CD4-positive, alpha-beta memory T cell (primary cell): ENCODE measurements at places on chromosomes 7 and 10. TPM values are rescaled to one million over a fixed set of nuclear protein-coding genes. Genes with fewer than 3 reads are reported as not detected.

GRCh38 chr7:152862006-152862405 lies 102.5 kb downstream of the ACTR3B start:
- no peak overlapping the region for H3K4me3 ChIP-seq
- H3K27me3 ChIP-seq, result no peaks in the 10 kb centered on the region
- DNase-seq, result no peak
- no peak overlapping the region for H3K27ac ChIP-seq
- H3K36me3 ChIP-seq, result no peaks in the 10 kb centered on the region

GRCh38 chr10:3108575-3109105 lies 41.3 kb downstream of the PFKP start:
- H3K36me3 ChIP-seq, result peaks cover 76% of the 10 kb centered on the region
- H3K4me3 ChIP-seq, result no peak overlapping the region
- H3K4me1 ChIP-seq, result no peaks in the 10 kb centered on the region
- no peak overlapping the region for H3K27ac ChIP-seq
- H3K27me3 ChIP-seq, result no peaks in the 10 kb centered on the region
- DNase-seq, result no peak

DNA sequence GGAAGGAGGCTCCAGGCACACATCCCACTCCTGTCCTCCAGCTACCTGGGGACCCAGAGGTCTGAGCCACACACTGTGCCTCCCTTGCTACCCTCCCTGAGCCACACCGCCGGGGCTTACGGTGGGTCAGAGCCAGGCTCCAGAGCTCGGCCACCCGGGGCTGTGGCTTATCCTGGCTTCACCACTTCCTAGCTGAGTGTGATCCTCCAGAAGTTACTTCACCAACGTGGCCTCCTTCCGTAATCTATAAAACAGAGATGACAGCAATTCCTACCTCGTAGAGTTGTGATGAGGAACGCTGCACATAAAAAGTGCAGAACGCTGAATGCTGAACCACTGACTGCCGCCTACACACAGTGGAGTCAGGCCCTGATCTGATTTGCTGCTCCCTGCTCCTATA lies 285.0 kb downstream of the PRPF18 start:
- no peaks in the 10 kb centered on the region for H3K4me1 ChIP-seq
- H3K36me3 ChIP-seq, result no peaks in the 10 kb centered on the region
- no peak overlapping the region for H3K4me3 ChIP-seq
- H3K27ac ChIP-seq, result no peak overlapping the region
- no peak for DNase-seq
- no peaks in the 10 kb centered on the region for H3K27me3 ChIP-seq

DNA sequence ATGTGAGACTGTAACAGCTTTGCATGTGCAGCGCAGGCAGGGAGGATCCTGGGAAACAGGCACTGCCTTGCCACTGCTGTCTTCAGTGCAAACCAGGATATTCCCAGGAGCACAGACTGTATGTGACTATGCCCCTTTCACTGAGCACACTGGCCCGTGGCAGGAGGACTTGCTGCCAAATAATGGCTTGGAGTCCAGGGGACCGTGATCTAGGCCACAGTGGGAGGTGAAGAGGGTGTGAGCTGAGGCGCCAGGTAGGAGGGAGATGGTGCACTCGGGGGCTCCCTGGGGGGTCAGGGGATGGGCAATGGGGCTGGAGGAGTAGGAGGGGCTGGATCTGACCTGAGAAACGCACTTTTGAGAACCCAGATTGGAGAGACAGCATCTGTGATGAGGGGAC lies 193.4 kb upstream of the ZNF32 start:
- no peak overlapping the region for H3K4me3 ChIP-seq
- H3K4me1 ChIP-seq, result peaks cover 11% of the 10 kb centered on the region
- DNase-seq, result no peak
- H3K36me3 ChIP-seq, result no peaks in the 10 kb centered on the region
- H3K27me3 ChIP-seq, result no peaks in the 10 kb centered on the region

GRCh38 chr7:21253740-21254687 lies 173.9 kb upstream of the SP4 start:
- peak; percentile 28 for DNase-seq
- H3K4me3 ChIP-seq, result no peak overlapping the region
- no peaks in the 10 kb centered on the region for H3K36me3 ChIP-seq
- no peak overlapping the region for H3K27ac ChIP-seq

- no peaks in the 10 kb centered on the region for H3K4me1 ChIP-seq
- H3K27me3 ChIP-seq, result no peaks in the 10 kb centered on the region
- no peaks in the 10 kb centered on the region for H3K36me3 ChIP-seq
- no peak for DNase-seq
- no peak overlapping the region for H3K27ac ChIP-seq
These were observed 268.3 kb downstream of the CACNA2D1 start for GRCh38 chr7:82175319-82175718.

DNA sequence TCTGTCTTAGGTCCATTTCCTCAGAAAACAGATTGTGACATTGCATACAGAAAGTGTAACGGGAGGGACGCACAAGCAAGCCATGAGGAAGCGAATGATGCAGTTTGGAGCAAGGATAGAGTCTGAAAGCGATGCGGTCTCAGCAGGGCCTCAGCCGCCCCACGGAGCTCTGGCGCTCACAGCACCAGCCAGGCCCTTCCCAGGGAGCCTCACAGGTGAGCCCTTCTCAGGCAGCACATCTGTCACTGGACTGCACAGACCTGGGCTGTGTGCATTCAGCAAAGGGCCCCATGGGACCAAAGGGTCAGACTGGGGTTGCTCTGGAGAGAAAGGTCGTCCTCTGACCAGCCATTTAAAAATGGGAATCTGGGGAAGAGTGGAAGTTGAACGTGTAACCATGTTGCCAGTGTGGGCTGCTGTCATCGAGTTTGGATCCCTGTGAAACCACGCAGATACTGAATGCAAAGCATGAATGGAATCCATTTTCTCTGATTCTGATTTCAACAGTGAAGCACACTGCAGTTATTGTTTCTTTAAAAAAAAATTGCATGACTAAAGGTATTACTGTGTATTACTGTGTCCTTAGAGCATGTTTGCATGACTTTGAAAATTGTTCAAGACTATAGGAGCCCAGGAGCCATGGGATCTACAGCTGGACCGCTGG lies 350.0 kb upstream of the AKR1E2 start:
- H3K27me3 ChIP-seq, result no peaks in the 10 kb centered on the region
- H3K27ac ChIP-seq, result no peak overlapping the region
- H3K4me1 ChIP-seq, result peaks cover 8% of the 10 kb centered on the region
- H3K4me3 ChIP-seq, result no peak overlapping the region
- no peak for DNase-seq

DNA sequence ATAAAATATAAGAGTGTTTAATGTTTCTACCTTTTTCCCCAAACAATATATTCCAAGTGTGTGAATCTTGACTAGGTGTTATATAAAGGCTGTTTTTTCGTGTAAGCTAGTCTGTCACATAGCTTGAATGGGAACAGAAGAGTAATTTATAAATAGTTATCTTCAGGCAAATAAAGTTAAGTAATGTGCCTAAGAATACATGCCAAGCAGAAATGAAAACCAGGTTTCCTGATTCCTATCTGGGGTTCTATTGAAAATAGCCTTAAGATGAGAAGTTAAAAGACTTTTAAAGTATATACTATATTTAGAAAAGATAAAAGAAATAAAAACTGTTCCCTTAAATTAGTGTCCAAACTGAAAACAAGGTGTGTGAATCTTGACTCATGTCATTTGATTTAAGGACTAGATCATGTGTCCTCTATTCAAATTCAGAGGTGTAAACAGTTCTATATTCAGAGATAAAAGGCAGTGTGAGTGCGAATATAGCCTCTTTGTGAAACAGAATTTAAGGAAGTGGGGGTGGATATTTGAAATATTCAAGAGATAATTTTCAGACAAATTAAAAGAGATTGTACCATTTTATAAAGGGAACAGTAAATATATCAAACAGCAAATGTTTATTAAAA lies 247.5 kb downstream of the THSD7A start:
- no peak for DNase-seq
- no peak overlapping the region for H3K27ac ChIP-seq
- H3K36me3 ChIP-seq, result no peaks in the 10 kb centered on the region
- no peaks in the 10 kb centered on the region for H3K27me3 ChIP-seq
- no peaks in the 10 kb centered on the region for H3K4me1 ChIP-seq

DNA sequence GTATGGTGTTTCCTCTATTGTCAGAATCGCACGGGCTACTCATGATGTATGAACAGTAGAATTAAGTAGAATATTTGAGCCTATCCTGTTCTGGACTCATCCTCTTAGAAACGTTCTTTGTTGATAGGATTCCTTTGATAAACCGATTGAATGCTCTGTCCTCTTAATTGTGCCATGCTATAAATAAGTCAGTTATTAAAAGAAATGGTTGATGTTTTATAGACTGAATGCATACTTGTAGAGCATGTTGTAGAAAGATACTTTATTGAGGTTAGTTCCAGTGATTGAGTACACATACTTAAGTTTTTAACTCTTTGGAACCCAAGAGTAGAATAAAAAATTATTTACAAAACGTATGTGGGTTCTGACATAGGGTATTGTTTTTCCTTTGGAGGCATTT lies 54.9 kb upstream of the HBP1 start:
- H3K36me3 ChIP-seq, result no peaks in the 10 kb centered on the region
- H3K27me3 ChIP-seq, result no peaks in the 10 kb centered on the region
- no peak overlapping the region for H3K4me3 ChIP-seq
- no peaks in the 10 kb centered on the region for H3K4me1 ChIP-seq

GRCh38 chr7:30430276-30430675 lies 48.3 kb downstream of the NOD1 start:
- H3K27ac ChIP-seq, result no peak overlapping the region
- peaks cover 11% of the 10 kb centered on the region for H3K36me3 ChIP-seq
- H3K4me3 ChIP-seq, result no peak overlapping the region
- H3K27me3 ChIP-seq, result no peaks in the 10 kb centered on the region
- DNase-seq, result no peak

DNA sequence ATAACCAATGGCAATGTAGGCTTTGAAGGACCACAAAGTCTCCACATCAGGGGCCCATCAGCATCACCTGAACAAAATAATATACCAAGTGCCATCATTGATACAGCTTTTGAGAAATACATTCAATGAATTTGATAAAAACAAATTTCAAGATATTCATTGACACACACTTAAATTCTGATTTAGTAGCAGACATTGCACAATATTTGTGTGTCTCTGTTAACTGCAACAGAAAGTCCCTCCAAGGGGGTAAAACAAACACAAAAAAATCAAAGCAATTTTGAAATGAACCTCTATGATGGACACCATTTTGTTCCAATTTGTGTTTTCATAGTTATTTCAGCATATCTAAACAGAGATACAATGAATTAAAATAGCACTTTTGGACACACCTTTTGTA lies 86.8 kb upstream of the RSU1 start:
- no peaks in the 10 kb centered on the region for H3K36me3 ChIP-seq
- no peak overlapping the region for H3K4me3 ChIP-seq
- peaks cover 4% of the 10 kb centered on the region for H3K4me1 ChIP-seq
- no peaks in the 10 kb centered on the region for H3K27me3 ChIP-seq

GRCh38 chr7:7304705-7305450 lies 122.5 kb downstream of the C1GALT1 start:
- H3K4me1 ChIP-seq, result no peaks in the 10 kb centered on the region
- no peak for DNase-seq
- H3K27ac ChIP-seq, result no peak overlapping the region
- no peaks in the 10 kb centered on the region for H3K27me3 ChIP-seq
- H3K36me3 ChIP-seq, result no peaks in the 10 kb centered on the region
- no peak overlapping the region for H3K4me3 ChIP-seq

GRCh38 chr7:48887500-48887899 lies 36.8 kb upstream of the CDC14C start:
- no peak for DNase-seq
- no peaks in the 10 kb centered on the region for H3K27me3 ChIP-seq
- no peaks in the 10 kb centered on the region for H3K36me3 ChIP-seq
- H3K4me1 ChIP-seq, result no peaks in the 10 kb centered on the region

DNA sequence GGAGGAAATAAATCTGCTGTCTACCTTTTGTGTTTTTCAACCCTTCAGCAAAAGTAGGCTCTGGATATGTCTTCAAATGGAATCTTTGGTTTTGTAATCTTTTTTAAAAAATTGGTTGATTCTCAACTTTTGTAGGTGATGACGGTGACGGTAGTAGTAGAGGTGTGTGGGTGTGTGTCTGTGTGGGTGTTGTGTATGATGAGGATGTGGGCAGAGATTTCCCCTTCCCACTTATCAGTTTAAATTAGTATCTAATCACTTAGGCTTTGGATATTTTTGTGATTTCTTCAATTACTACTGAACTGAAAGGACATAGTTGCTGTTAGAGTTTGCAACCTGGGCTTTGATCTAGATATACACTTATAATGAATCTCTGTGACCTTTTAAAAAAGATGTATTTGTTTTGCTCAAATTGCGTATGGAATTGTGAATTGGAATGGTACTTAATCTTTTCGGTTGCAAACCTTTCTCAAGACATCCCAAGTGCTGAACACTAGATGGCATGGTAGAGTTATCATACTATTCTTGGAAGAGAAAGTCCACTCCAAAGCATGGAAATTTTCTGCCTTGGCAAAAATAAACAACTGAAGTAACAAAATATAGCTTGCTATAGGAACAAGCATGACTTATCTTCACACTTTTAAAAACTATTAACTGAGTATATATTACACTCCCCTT lies 51.9 kb upstream of the A1CF start:
- no peaks in the 10 kb centered on the region for H3K36me3 ChIP-seq
- H3K27ac ChIP-seq, result no peak overlapping the region
- DNase-seq, result no peak
- no peaks in the 10 kb centered on the region for H3K4me1 ChIP-seq
- H3K4me3 ChIP-seq, result no peak overlapping the region

DNA sequence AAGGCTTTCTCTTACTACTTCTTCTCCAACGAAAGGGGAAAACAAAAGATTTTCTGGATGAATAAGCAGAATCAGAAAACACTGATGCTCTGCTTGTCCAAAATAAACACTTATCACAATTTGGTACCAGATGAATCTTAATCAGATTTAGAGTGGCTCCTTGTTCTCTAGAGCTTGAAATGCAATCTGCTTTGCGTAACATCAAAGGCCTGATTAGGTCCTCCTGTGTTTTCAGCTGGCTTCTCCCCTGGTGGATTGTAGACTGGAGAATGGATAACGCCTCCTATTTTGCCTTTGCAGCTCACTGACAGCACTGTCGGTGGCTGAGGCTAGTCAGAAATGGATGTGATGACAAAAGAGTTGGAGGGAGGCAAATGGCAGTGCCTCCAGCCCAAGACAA lies 91.2 kb downstream of the FAM13C start:
- H3K27ac ChIP-seq, result no peak overlapping the region
- DNase-seq, result no peak
- H3K4me3 ChIP-seq, result no peak overlapping the region
- no peaks in the 10 kb centered on the region for H3K27me3 ChIP-seq

GRCh38 chr10:83142074-83142563 lies 997.2 kb upstream of the GHITM start:
- H3K27me3 ChIP-seq, result no peaks in the 10 kb centered on the region
- no peak overlapping the region for H3K27ac ChIP-seq
- H3K4me1 ChIP-seq, result no peaks in the 10 kb centered on the region
- DNase-seq, result no peak
- H3K4me3 ChIP-seq, result no peak overlapping the region
- no peaks in the 10 kb centered on the region for H3K36me3 ChIP-seq

Gene LDB3
- 0.08 TPM for total RNA-seq

Gene FAM185A
- total RNA-seq, result 11.1 TPM

Gene TRDMT1
- total RNA-seq, result 20.2 TPM

Gene SEMA3D
- not detected for total RNA-seq
